ENCODE measurements at places on chromosomes 6 and 20. TPM values are rescaled to one million over a fixed set of nuclear protein-coding genes. Genes with fewer than 3 reads are reported as not detected.

DNA sequence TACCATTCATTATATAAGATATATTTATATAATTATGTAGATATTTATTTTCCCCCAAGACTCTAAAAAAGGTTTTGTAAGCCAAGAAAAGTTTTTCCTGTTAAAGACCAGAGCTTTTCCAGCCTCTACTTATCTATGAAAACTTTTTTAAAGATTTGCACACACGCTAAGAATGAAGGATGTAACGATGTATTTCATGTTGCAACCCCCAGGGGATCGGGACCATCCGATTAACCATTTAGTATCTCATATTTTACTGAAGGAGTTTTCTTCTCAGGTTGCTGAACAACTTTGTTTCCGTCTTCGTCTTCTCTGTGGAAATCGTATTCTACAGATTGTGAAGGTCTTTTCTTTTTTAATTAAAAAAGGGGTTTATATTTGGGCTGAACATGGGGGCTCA lies 70.0 kb upstream of the SASH1 start:
- DNase-seq, result no peak

The MEP1A gene
- total RNA-seq, result not detected

The RSPH9 gene
- total RNA-seq, result 0.19 TPM

The WFDC5 gene
- total RNA-seq, result not detected

The STK4 gene
- total RNA-seq, result 53.1 TPM
